Stimulated activated CD8-positive, alpha-beta memory T cell treated with anti-CD3 and anti-CD28 coated beads, Interleukin-15, amount 100 ng/mL, for 24 hours (primary cell): ENCODE measurements at places on chromosomes 3 and 15.

DNA sequence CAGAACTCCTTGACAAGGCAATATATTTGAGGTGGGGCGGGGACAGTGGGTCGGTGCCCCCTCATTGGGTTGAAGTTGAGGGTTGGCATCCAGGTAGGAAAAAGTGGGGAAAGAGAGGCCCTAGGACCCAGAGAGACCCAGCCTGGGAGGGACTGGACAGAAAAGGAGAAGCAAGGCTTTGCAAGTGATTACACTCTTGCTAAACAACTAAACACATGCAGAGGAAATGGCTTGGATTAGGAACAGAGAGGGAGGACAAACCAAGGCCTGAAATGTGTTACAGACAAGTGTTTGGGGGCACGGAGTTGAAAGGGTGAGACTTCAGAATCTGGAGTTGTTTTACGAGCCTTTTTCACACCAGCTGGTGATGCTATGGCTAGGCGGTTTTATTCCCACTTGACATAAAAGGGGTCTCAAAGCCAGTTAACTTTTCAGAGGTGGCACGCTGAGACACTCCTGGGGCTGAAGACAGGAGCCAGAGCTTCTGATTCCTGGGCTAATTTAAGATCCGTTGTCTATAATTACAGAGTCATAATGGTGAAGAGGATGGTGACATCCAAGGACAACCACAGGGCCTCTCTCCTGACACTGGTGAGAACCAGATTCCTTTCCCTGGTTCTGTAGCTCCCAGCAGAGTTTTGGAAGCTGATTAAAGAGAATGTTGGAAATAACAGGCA is 7.7 kb upstream of the KCTD6 start:
- no peak for DNase-seq

- DNase-seq: no peak
Observed at GRCh38 chr3:56870436-56870835, 68.7 kb upstream of the ARHGEF3 start.

GRCh38 chr3:127534564-127534963 is 56.0 kb downstream of the TPRA1 start:
- DNase-seq: no peak

DNA sequence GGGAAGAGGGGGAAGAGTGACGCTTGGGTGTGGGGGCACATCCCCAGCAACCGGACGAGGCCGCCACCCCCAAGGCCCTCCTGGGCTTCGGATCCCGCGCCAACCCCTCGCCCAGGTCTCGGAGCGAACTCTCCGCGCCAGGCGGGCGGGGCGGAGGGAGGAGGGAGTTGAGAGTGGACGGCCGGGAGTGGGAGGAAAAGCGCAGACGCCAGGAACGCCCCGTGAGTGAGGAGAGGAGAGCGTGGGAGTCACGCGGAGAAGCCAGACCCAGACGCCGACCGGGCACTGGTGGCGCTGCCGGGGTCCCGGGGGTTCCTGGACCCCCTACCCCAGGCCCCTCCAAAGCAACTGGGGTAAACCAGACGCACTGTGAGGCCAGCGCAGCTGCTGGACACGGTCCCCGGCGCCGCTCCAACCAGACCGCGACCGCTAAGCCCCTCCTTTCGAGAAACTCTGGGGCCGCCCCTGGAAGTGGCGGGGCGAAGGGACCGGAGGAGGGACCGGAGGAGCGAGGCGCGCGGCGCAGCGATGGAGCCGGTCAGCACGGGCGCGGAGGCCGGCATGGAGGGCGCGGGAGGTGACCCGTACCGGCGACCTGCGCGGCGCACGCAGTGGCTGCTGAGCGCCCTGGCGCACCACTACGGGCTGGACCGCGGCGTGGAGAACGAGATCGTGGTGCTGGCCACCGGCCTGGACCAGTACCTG is at the start of gene EFCC1:
TSS of gene EFCC1 (plus strand) at position 204 of the 705 bp plus-strand sequence. CDS start at position 529, 325 bp downstream.
- no peak for DNase-seq

DNA sequence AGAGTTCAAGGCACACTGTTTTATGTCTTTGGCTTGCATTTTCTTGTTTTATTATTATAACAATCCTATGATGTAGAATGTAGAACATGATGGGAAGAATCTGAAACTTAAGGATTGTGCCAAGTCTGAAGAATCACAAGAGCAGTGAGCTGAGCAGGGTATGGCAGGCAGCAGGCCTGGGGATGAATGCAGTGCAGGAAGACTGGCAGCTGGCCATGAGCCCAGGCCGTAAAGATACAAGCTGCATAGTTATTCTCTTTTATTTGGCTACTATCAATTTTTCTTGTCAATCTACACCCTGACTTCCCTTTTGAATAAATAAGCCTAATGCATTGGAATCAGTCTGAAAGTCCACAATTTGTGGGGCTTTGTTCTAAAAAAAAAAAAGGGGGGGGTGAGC is 89.6 kb upstream of the ARPP21 start:
- no peak for DNase-seq

- no peak for DNase-seq
Observed at GRCh38 chr3:177050501-177051237, 146.6 kb downstream of the TBL1XR1 start.

GRCh38 chr3:128997486-128998133 is 3.5 kb upstream of the EFCC1 start:
- no peak for DNase-seq

DNA sequence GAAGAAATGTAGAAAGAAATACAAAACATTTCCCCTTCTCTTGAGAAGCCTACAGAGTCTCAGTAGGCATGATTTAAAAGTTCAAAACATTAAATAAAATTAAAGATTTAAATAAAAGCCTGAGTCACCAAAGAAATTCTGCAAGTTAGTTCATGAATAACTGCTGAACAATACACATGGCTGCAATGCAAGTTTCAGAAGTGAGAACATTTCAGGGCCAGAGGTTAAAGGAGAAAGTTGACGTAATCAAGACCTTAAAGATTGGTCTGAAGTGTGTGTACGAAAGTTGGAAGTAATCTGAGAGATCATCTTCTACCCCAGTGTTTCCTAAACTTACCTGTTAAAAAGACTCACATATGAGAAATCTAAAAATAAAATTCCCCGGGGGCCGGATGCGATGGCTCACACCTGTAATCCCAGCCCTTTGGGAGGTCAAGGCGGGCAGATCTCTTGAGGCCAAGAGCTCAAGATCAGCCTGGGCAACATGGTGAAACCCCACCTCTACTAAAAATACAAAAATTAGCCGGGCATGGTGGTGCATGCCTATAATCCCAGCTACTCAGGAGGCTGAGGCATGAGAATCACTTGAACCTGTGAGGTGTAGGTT is 108.7 kb upstream of the PHLDB2 start:
- DNase-seq: no peak

DNA sequence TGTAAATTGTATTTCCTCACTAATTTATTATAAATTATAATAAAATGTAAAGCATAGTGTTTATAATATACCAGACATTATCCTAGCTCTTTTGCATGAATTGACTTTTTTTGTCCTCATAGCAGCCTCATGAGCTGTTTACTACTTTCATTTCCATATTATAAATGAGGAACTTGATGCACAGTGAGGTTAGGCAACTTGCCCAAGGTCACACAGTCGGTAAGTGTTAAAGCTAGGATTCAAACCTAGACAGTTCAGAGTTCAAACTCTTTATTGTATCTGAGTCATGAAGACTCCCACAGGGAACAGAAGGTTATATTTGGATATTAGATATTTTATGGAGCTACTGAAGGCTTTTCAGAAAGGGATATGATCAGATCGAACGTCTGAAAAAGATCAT is 322.2 kb upstream of the SATB1 start:
- no peak for DNase-seq

GRCh38 chr15:80852676-80853075 is 73.5 kb downstream of the CEMIP start:
- no peak for DNase-seq

- DNase-seq: no peak
Observed at GRCh38 chr3:116445311-116445841, at the start of gene LSAMP. LSAMP (minus strand) TSS chr3:116445487.

GRCh38 chr3:194785315-194785714 is 99.6 kb downstream of the FAM43A start:
- DNase-seq: no peak

GRCh38 chr3:40337136-40338108 is 27.9 kb downstream of the EIF1B start:
- no peak for DNase-seq

GRCh38 chr3:140832883-140833282 is 108.8 kb upstream of the SLC25A36 start:
- no peak for DNase-seq

DNA sequence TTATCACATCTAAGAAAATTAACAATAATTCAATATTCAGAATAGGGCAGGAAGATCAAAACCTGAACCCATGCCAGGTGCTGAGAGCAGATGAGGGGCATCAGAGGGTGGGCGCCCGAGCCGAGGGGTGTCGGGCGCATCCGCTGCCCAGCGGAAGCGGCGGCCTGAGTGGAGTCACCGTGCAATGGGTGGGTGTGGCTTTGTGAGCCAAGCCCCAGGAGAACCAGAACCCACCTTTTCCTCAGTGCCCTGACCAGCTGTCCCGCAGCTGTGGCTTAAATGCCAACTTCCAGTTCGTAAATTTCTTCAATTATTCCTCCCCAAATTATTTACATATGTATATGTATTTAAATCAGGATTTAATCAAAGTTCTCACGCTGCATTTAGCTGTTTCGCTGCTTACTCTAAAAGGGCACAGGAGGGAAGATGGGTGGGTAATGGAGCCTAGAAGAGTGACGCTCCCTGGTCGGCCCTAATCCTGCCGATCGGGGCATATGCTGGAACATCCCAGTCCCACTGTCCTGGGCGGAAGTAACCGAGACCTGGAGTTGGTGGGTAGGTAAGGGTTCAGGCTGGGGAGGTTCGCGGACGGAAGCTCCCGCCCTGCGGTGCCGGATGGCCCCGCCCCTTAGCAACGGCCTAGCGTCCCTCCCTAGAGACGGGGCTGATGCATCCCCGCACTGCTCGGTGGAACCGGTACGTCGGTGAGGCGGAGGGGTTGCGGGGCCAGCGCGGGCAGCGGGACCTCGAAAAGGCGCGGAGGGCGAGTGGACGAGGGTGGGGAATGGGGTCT is 1.3 kb downstream of the DNAH1 start:
- DNase-seq: peak; percentile 33

- no peak for DNase-seq
Observed at GRCh38 chr15:92143765-92144164, 249.9 kb upstream of the ST8SIA2 start.

DNA sequence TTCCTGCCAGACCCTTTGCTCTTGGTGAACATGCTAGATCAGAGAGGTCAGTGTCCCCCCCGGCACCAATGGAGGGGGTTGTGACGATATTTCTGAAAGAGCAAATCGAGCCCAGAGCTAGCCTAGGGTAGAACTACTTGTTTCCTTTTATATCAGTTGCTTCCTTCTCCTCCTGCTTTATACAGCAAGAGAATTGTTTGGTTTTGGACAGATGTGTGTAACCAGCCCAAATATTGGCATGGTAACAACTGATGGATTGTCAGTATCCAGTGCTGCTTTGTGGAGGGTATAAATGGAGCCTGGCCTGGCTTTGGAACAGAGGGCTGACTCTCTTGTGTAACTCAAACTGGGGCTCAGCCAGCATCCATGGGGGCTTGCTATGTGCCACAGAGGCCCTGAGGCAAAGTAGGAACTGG is 27.2 kb downstream of the SNX1 start:
- no peak for DNase-seq

DNA sequence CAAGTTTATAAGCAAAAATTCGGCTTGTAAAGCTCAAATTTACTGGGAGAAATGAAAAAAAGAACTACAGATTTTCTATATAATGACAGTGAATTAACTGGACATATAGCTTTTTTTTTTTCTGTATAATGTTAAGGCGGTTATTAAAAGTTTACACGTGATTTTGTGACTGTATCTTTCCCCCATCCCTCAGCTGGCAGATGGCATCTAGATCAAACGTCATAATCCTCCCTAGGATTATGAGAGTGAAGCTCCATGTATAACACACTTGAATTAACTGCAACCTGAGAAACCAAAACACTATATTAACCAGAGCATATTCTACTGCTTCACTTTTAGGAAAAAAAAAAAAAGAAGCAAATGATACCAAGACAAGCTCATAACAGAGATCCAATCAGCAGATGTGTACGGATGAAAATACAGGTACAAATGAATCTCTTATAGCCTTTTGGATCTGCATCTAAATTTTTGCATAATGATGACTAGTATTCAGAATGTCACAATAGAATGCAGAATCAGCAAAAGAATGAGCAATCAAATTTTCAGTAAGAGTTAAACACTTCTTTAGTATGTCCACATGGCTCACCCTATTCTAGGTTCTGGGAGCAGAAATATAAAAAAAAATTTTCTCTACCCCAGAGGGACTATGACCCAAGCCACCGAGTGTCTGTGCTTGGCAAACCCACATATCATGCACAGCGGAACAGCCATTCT is 12.4 kb downstream of the MOBP start:
- DNase-seq: no peak

DNA sequence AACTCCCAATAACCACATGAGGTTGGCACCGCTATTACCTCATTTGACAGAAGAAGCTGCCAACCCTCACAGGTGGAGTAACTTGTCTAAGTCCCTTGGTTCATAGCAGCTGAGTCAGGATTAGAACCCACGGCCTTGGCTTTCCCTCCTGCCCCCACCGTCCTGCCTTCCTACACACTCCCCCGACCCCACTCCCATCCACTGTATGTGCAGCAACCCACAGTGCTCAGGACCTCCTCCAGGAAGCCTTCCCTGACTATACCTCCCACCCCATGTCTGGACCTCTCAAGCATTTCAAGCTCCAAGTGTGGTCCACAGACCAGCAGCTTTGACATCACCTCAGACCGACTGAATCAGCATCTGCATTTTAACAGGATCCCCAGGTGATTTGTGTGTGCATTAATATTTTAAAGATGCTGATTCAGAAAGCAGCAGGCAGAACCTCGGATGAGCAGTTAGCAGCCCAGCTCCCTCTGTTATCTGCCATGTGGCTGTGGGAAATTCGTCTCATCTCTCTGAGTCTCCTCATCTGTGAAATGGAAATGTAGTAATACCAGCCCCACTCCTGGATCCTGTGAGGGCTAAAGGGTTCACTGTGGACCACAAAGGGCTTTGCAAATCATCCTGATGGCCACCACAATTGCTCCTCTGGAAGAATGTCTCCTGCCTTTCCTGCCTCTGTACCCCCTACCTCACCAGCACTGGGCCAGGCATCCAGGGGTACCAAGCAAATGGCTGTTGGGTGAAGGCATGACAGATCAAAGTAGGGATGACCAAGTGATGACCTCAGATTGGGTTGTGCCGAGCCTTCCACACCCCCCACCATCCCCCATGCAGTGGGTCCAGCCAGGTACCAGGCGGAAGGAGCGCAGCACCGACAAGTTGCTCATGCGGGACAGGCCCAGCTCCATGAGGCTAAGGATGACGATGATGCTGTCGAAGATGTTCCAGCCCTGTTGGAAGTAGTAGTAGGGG is 62.7 kb downstream of the SCN5A start:
- DNase-seq: no peak

GRCh38 chr3:134652886-134653630 is 2.2 kb upstream of the KY start:
- DNase-seq: no peak

DNA sequence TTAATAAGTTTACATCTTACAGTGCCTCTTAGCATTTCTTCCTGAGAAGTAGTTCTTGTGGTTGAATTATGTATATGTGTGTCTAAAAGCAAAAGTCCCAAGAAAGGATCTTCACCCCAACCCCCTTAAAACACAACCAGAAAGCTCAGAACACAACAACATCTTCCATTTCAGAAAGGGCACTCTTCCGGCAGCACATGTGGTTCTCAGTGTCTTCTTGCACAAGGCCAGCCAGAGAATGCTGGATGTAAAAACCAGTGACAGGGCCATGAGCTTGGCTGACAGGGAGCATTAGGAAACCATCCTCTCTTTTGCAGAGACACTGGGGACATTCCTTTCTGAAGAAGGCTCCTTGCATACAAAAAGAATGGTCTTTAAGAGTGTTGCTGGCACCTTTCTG is 45.0 kb downstream of the EEFSEC start:
- DNase-seq: no peak

- DNase-seq: no peak
Observed at GRCh38 chr3:139292192-139292591, 51.6 kb upstream of the MRPS22 start.

GRCh38 chr15:80856809-80857377 is 77.7 kb downstream of the CEMIP start:
- no peak for DNase-seq
